ENCODE measurements at places on chromosomes 5 and 9. TPM values are rescaled to one million over a fixed set of nuclear protein-coding genes. Genes with fewer than 3 reads are reported as not detected.

Gene NUTM2F
- total RNA-seq = not detected

Gene CD274
- 17.0 TPM for total RNA-seq

Gene HAPLN1
- total RNA-seq = 24.4 TPM

Gene ANKRD34B
- total RNA-seq = 0.06 TPM

Gene GNA14
- total RNA-seq = 0.23 TPM

Gene WNT8A
- not detected for total RNA-seq

Gene SPINK7
- not detected for total RNA-seq

Gene CDX1
- 1.3 TPM for total RNA-seq

Gene SAXO1
- not detected for total RNA-seq

Gene IL11RA
- 6.1 TPM for total RNA-seq

Gene TAL2
- not detected for total RNA-seq

Gene PCDHB6
- 2.9 TPM for total RNA-seq

Gene MAMDC4
- total RNA-seq = 2.1 TPM

Gene FOXD4L6
- not detected for total RNA-seq

Gene SLC36A3
- not detected for total RNA-seq

Gene C5orf63
- 1.7 TPM for total RNA-seq

Gene ARID3C
- not detected for total RNA-seq

Gene IL13
- total RNA-seq = not detected

Gene SLC6A18
- not detected for total RNA-seq

Gene ITGA2
- total RNA-seq = 27.4 TPM

Gene GZMA
- 1.8 TPM for total RNA-seq

Gene MACIR
- total RNA-seq = 19.7 TPM

Gene AOPEP
- total RNA-seq = 89.7 TPM

Gene FAM153A
- not detected for total RNA-seq

Measured in Daoy (cell line).